ENCODE measurements at places on chromosomes 1 and 21.

- DNase-seq, result no peak
Measured at GRCh38 chr1:94590203-94591137, 48.9 kb upstream of the F3 start.

DNA sequence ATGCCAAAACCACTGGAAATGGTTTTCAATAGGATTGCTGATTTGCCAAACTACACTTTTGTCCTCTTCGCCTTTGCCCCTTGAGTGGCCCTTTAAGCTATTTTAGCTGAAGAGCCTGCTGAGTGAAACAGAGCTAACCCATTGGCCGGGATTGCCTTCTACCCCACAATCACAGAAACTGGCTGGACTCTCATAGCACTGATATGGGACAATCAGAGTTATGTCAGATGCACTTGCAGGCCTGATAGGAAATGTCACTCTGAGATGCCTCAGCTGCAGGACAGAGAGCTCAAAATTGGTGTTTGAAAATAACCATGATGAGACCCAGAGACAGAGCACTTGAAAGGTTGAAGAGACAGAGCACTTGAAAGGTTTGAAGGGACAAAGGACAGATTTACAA is 354.4 kb downstream of the BRINP2 start:
- DNase-seq, result no peak

DNA sequence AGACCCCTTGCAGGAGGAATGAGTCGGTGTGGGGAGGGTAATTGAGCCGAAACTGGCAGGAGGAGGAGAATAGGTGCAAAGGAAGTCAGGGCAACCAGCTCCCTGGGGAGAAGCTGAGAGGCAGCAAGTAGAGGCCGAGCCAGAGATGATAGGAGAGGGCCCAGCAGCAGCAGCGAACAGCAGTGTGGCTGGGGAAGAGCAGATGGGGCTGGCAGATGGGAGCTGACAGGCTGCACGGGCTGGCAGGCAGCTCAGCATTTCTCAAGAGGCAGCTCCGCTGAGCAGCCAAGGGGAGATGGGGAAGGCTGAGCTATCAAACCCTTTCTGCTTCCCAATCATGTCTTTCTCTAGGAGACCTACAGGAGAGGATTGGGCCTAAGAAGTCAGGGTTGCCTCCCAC is 158.2 kb downstream of the TRIM33 start:
- no peak for DNase-seq

DNA sequence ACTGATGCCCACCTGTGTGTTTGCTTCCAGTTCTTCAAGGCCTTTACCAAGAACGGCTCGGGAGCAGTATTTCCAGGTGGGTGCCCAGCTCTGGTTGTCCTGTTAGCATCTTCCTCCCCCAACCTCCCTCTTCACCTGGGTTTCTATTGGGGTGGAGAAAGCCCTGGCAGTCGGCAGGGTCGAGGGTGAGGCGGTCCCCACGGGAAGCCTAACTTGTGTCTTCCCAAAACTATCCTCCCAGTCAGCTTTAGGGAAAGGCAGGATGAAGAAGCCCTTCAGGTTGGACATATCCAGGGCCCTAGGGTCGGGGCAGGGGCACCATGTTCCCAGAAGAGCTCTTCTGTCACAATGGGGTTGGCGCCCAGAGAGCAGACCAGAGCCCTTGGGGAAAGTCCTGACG is 20.6 kb downstream of the QSOX1 start:
- DNase-seq, result no peak

DNA sequence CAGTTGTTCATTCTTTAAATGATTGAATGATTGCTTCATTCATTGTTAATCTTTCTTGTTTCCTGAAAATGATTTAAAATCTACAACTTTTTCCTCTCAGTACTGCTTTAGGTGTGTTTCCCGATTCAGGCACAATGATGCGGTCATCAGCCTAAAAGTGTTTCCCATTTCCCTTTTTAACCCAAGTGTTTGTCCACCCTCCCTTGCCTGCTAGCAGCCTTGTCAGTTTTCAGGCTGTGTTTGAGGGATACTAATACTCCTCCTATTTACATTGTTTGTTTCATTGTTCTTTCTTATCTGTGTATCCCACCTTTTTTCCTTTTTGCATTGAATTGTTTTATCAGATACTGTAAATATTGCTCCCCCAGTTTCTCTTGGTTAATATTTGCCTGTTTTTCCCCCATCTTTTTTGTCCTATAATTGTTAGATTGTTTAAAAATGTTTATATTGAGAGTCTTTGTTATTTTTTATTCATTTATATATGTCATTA is 131.1 kb downstream of the KIAA0319L start:
- no peak for DNase-seq

- DNase-seq, result no peak
Measured at GRCh38 chr1:214638997-214639396, 36.0 kb downstream of the CENPF start.

DNA sequence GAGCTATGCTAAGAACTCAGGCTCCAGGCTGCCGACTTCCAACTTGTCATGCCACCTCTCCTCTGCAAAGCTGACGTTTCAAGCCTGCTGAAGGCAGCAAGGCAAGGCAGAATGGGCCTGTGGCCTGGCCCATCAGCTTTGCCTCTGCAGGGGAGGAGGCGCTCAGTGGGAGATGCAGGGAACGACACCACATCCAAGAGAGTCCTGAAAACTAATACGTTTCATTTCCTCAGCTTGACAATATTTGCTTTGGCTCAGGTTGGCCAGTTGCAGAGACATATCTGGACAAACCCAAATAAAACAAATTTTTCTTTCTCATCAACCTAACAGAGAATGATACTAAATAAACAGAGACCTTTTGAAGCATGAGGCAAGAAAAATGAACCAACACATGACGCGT is 35.3 kb downstream of the BEND5 start:
- no peak for DNase-seq

DNA sequence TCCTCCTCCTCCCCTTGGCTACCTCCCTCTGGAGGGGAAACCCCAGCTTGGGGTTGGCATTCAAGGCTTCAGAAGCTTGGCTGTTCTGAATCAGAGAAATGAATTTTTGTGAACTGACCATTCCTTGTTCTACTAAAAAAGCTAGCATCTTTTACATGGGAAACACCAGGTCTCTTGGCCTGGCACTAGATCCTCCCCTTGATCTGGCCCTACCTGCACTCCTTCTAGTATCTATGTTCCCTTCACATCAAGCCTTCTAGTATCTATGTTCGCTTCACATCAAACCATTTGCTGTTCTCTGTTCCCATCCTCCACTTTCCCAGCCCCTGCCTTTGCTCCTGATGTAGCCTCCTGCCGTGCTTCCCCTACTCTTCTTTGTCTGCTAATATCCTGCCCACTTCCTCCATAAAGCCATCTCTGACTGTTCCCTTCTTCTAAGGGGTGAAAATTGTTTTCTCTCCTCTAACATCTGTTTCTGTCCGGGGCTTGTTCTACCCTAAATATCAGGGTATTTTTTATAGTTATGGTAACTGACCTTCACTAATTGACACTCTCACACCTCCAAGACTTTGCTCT is 25.8 kb downstream of the FAM151A start:
- no peak for DNase-seq

DNA sequence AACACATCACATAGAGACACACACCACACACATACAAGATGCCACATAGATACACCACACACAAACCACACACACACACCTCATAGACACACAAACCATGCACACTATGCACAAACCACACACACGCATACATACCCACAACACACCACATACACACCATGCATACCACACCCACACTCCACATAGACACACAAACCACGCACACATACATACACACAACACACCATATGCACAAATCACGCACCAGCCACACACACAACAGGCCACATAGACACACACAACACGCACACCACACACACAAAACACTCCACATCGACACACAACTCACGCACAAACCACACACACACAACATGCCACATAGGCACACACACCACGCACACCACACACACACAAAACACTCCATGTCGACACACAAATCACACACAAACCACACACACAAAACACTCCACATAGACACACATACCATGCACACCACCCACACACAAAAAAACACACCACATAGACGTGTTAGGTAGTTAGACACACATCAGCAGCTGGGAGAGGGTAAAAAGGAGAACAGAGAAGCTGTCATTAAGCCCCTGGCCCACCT is 49.5 kb upstream of the SLC19A1 start:
- no peak for DNase-seq
